T47D (cell line): ENCODE measurements at places on chromosomes 1 and 21.
A peak's percentile ranks its signal among the peaks of the same experiment; 100 is the strongest.

GRCh38 chr1:81702079-81702715 is 98.5 kb upstream of the ADGRL2 start:
- no peak for DNase-seq

DNA sequence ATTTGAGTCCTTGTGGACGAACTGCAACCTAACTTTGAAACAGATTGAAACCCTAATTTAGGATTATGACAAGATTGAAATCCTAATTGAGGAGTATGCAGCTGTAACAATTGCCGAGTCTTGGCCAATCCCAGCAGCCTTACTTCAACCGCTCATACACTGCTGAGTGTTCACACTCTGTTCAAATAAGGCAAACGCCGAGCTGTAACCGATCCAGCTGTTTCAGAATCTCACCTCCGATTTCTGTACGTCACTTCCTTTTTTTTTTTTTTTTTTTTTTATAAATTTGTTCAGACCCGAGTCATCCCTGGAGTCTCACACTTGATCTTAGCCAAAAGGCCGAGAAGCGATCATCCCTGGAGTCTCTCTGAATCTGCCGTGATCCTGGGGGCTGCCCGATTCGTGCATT is 22.3 kb upstream of the ATP5PO start:
- no peak for DNase-seq

DNA sequence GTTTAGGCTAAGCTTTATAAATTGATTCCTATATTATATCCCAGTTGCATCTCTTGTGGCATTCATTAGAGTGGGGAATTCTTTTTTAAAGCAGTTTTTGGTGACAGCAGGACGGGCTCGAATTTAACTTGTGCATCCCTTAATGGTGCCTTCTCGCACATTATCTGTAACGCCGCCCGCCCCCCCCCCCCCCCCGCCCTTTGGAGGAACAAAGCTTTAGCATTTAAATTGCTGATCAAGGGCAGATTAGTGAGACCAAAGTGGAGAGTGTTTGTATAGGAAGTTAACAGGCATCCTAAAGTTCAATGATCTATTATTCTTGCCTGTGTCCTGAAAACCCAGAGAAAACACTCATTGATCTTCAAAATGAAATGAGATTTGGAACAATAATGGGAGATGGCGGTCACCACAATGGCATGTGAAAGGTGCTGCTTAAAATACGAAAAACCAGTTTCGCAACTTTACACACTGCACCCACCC is 2.2 kb downstream of the LMO4 start:
- DNase-seq, result no peak

DNA sequence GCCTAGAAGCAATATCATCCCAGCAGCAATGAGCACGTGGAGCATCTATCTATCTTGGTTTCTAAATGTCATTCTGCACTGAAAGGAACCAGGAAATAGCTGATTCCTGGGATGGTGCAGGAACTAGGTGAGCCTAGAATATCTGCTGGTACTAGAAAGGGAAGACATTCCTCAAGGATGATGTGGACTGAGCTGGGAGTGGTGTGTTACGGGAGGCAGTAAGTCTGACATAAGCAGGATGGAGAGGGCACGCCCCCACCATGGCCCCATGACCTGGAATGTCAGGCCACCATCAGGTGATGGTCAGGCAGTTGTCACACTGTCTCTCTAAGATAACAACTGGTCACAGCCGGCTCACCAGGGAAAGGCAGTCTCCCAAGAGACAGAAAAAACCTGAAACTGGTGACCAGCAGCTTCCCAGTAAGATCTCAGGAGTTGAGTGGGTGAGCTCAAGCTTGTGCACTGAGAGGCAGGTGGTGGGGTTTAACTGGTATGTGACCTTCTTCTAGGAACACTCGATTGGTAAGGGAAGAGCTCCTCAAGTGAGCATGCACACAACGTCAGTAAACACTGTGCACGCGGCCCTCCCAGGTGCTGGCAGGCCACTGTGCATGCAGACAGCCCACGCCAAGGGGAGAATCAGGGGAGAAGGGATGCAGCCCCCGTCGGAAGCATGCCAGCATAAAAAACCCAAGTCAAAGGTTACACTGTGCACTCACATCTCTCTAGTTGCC is 148.7 kb downstream of the ADSS2 start:
- no peak for DNase-seq

DNA sequence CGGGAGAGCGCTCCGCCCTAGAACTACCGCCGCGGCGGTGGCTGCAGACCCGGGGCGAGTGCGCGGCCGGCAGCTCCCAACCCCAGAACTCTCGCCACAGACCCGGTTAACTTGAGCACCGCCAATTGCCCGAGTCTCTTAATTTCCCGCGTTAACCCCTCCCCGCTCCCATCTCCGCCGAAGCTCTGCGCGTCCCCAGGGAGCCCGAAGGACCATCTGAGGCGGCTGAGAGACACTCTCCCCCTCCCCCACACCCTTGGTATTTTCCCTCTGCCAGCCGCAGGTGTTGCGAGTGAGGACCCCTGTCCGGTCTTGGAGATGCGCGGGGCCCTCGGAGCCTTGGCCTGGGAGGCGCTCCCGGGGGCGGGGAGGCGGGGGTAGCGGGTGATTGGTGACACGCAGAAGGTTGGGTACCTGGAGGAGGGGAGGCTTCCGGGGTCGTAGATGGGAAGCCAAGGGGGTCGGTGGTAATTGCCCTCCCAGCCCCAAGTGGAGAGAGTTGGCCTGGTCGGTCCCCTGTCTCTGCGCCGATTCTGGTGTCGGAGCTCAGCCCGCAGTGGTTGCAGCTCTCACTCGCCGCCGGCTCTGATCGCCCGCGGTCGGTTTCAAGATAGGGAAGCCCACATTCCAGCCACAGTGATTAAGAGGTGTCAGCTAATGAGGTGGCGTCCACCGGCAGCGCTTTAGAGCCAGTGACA is 858 bp upstream of the SUSD4 start:
- DNase-seq, result no peak

DNA sequence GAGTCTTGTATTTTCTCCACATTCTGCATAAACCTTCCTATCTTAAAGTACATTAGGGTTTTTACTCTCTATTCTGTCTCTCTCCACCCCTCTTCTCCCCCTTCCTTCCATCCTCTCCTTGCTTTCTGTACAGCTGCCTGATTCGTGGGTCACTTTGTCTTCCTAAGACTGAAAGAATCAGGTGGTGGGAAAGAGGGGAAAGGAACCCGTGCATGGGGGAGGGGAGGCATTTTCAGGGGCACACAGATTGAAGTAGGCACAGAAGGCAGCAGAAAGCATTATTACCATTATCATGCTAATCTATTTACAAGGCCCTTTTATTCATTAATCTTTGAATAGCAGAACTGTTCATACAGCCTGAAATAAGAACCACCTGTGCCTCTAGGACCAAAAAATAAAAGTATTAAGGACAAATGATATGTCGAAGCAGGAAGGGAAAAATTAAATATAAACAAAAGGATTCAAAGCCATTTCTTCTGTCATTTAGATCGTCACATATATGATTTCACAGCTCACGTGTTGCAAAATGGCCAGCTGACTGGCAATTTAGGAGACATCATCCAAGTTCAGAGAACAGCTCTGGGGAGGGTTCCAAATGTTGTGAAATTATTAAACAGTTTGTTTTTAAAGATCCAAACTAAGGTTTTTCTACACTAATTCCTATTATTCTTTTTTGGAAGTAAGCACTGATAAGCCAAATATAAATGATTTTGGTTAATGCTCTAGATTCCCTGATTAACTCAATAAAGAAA is 154.6 kb downstream of the PBX1 start:
- DNase-seq, result no peak

GRCh38 chr1:94154989-94155388 is 34.0 kb upstream of the ABCA4 start:
- DNase-seq, result no peak

- no peak for DNase-seq
Observed at GRCh38 chr1:240342251-240342625, 250.6 kb downstream of the FMN2 start.

DNA sequence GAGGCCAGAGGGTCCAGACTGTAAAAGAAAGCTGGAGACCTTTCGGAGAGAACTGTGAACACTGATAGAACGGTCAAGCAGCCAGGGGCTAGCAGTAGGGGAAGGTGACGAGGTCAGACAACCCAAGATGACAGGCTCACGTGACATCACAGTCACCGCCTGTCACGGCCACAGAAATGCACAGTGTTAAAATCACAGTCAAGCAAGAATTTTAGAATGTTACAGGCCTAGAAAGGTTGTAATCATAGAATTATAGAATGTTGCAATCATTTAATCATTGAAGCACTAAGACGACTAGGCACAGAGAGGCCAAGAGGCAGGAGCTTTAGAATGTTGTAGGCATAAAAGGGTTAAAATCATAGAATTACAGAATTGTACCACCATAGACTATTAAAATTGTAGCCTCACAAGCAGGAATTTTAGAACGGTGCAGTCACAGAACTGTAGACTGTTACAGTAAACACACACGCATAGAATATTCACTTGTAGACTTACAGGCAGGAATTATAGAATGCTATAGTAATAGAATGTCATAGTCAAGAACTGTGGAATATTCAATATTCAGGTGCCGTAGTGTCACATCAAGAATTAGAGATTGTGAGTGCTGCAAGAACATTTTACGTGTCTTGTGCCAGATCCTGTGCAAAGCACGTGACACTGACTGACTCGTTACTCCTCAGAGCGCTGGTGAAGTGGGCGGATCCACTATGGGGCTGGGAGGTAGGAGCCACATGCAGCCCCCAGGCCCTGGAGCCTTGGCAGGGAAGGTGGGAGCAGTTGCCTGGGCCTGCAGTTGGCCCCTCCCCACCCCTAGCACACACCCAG is 118.1 kb downstream of the EPHB2 start:
- DNase-seq, result peak; percentile 16

GRCh38 chr1:90074137-90074536 is 79.2 kb downstream of the ZNF326 start:
- DNase-seq, result no peak

- DNase-seq, result no peak
Observed at GRCh38 chr1:39841429-39841828, 41.9 kb downstream of the TRIT1 start.

DNA sequence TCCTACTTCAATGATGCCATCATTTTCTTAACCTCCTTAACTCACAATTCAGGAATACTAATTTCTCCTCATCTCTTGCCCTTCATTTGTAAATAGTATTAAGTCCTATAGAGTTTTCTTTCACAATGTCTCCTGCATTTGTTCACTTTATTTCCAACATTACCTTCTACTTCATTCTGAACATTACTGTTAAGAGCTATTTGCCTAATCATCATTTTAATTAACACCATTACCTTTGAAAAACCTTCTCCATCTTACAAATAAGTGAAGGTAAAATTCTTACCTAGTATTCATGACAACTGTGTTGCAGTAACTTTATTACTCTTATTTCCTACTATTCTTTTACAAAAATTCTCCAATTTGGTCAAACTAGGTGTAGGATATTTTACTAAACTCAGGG is 137.7 kb downstream of the COQ8A start:
- no peak for DNase-seq

DNA sequence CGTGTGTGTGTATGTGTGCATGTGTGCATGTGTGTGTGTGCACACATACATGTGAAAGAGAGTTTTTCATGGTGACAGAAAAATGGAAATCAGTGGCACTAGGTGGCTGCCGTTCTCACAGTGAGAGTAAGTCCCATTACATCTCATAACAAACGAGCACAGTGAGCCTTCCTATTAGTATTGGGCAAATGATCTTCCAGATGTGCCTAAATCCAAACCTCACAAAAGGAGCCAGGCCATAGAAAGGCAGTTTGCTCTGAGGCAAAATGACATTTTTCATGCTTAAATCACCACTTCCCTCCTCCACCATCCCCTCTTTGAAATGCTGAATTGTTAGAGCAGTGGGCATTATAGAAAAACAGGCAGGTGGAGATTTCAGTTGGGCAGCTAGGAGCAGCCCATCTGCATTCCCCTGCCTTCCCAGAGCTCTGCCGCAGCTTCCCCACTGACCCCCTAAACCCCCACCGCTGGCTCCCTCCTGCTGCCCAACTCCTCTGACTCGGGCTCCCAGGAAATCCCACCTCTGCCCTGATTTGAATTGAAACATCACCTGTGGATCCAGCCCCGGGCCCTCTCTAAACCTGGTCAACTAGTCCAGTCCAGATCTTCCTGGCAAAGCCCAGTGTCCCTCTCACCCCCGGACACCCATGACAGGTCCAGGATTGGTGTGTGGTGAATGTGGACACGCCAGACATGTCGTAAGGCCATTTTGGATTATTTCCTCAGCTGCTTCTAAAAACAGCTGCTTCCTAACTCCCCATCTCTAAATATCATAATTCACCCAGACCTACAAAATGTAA is 190.5 kb downstream of the SEC16B start:
- no peak for DNase-seq

DNA sequence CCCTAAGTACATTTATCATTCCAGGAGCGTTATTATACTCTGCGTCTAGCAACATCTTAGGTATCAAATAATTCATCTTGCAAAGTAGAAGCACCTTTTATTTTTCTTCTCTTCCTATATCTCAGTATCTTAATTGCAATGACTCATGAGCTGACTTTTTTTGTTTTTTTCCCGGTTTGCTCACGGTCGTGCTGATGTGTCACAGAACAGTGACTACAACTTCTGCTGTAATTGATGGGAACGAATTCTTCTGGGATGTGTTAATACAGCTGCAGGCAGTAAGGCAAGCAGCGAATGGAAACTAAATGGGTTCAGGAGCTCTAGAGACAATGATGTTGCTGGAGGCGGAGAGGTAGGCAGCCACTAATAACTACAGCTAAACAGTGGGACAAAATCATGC is 89.8 kb upstream of the TMPRSS15 start:
- no peak for DNase-seq

DNA sequence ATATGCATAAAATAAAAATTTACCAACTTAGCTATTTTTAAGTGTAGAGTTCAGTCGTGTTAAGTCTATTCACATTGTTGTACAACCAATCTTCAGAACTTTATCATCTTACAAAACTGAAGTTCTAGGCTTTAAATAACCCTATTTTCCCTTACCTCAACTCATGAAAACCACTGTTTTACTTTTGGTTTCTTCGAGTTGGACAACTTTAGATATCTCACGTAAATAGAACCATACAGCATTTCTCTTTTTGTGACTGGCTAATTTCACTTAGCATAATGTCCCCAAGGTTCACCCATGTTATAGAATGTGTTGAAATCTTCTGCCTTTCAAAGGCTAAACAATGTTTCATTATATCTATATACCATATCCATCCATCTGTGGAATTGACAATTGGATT is 819.0 kb upstream of the ADGRL4 start:
- DNase-seq, result no peak

DNA sequence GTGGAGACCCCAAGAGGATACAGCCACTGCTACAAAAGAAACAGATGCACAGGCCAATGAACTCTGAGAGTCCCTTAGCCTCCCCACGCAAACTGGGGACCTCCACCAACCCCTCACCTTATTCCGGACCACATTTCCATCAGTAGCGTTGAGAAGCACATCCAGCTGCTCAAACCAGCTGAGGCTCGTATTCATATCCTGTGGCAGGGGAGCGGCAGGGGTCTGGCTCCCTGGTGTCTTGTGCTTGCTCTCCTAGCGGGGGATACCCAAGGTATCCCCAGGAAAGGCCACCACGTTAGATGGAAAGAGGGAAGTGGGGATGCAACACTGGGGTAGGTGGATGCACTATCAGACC is 481 bp downstream of the CCDC163 start:
- DNase-seq, result no peak

DNA sequence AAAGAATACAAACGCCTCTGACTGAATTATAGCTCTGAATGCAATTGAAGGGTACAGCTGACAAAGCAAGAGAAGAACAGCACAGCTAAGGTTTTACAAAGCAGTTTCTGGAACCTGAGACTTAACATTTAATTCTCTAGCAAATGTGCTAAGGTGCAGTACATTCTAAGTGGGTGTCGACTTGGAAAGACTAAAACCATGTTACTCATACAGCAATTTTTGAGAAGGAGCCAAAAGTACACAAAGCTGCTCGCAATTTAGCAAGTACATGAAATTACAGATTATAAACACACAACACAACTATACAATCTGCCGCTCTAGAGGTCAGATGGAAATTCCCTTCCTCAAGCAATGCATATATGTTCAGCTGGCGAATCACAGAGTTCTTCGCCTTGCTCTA is 121.9 kb downstream of the TIAM1 start:
- no peak for DNase-seq
